Retina (tissue), 1 donor: ENCODE measurements at places on chromosomes 11 and 22.

DNA sequence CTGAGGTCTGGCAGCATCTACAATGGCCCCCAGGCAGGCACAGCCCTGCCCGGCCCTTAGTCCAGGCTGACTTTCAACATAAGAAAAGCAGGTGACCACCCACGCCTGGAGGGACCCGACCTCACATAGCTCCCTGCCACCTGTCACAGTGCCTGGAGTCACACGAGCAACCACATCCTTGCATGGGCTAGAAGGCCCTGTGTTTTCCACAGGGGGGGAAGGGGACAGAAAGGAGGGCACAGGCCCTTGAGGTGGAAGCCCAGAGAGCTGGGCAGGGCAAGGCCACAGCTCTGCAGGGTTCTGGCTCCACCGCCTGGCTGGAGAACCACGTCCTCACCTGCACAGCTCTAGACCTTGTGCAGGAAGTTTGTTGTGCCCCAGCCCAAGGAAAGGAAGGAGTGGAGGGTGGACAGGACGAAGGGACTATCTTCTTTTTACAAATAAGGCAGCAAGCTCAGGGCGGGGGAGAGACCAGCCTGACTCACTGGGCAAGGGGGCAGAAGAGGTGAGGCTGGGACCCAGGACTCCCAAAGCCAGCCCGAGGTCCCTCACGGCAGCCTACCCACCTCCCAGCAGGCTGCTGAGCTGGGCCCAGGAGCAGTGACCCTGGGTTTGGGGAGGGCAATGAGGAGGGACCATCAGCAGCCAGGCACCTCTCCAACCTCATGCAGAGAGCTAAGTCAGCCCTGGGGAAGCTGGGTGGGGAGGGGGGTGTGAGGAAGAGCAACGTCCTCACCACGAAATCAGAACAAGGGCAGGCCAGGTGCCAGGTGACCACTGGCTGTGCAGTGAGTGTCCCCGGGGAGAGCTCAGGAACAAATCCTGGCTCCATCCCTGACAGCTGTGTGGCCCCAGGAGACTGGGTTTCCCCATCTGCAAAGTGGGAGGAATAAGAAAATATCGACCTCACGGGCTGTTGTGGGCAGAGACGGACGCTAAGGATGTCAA lies 4.3 kb downstream of the C1QTNF6 start:
- no peak for DNase-seq

GRCh38 chr22:44733426-44734106 lies 18.8 kb upstream of the ARHGAP8 start:
- DNase-seq: no peak

- no peak for DNase-seq
These were observed 2.5 kb upstream of the OR4C45 start for GRCh38 chr11:50030193-50030592.

- DNase-seq: no peak
These were observed 20.6 kb downstream of the TSPAN18 start for GRCh38 chr11:44747316-44747715.

DNA sequence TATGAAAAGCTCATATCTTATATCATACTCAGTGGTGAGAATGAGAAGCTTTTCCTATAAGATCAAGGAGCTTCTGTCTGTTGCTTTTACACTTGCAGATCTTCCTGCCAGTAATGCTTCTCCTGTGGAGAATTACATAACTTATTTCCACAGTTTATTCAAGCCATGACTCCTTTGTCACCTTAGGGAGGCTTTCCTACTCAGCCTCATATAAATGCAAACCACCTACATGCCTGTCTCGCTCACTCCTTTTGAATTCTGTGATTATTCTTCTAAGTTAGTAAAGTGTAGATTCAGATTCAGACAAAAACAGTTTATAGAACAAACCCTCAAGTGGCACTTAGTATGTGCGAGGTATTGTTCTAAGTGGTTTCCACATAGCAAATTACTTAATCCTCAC lies 716.1 kb upstream of the ANO3 start:
- no peak for DNase-seq

GRCh38 chr11:113457784-113458183 lies 17.4 kb downstream of the DRD2 start:
- DNase-seq: peak; percentile 56

GRCh38 chr22:38257181-38257580 lies 15.6 kb downstream of the TMEM184B start:
- no peak for DNase-seq

GRCh38 chr22:24728790-24729637 lies 45.5 kb downstream of the PIWIL3 start:
- peak; percentile 30 for DNase-seq

DNA sequence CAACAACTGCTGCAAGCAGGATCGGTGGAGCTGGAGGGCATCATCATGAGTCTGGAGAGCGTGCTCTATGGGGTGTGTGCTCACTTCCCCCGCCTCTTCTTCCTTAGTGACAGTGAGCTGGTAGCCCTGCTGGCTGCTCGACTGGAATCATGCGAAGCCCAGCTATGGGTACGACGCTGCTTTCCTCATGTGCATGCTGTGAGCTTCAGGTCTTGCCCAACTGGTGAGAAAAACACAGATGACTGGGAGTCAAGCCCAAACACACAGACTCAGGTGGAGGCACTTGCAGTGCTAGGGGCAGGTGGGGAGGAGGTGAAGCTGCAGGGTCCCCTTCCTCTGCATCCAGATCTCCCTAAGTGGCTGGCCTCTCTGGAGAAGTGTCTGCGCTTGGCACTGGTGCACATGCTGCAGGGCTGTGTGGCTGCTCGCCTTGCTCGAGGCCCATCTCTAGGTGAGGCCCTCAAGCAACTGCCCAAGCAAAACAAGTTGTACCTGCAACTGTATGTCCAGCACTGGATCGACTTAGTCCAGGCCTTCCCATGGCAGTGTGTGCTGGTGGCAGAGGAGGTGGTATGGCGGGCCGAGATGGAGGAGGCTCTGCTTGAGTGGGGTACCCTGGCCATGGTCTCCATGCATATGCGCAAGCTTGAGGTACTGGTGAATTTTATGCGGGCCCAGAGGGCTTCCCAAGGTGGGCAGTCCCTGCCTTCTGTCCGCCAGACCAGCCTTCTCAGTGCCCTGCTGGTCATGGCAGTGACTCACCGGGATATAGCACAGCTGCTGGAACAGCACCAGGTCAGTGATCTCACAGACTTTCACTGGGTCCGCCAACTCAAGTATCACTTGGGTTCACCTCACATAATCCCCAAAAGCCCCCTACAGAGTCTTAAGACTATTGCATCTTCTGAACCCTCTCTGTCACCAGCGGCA lies 48.1 kb downstream of the DNHD1 start:
- no peak for DNase-seq

DNA sequence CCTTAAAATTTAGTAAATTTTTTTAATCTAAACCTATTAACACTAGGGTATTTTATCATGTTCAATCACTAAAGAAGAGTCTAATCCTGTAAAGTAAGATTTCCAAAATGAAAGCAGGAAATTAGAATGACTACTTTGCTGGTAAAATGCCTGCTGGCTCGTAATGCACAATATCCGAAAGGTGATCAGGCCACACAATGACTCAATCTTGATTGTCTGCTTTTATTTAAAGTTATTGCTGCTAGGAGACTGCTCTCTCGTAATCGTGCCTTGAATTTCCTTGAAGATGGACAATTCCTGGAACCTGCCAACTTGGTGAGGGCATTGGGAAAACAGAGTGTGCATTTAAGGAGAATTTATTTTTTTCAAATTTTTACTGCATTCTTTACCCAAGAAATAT lies 1786.5 kb upstream of the RAG2 start:
- DNase-seq: no peak

DNA sequence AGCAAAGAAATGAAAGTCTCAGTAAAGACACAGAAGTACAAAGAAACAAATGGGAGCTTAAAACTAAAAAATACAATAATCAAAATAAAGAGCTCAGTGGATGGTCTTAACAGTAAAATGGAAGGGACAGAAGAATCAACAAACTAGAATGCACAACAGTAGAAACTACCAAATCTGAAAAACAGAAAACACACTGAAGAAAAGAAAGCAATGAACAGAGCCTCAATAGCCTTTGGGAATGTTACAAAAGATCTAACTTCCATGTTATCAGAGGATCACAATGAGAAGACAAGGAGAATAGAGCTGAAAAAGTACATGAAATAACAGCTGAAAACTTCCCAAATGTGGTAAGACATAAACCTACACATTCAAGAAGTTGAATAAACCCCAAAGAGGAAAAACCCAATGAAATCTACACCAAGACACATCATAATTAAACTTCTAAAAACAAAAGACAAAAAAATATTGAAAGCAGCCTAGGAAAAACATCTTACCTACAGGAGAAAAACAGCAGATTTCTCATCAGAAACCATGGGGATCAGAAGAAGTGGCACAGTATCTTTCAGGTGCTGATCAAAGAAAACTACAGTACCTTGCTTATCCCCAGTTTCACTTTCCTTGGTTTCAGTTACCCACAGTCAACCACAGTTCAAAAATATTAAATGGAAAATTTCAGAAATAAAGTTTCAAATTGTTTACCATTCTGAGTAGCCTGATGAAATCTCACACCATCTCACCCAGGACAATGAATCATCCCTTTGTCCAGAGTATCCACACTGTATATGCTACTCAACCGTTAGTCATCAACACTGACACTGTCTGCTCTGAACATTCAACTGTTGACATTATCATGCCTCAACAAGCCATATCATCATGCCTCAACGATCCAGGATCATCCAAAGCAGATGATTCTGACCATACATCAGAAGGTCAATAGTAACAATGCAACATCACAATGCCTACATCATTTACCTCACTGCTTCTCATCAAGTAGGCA lies 22.2 kb downstream of the RRAS2 start:
- no peak for DNase-seq

DNA sequence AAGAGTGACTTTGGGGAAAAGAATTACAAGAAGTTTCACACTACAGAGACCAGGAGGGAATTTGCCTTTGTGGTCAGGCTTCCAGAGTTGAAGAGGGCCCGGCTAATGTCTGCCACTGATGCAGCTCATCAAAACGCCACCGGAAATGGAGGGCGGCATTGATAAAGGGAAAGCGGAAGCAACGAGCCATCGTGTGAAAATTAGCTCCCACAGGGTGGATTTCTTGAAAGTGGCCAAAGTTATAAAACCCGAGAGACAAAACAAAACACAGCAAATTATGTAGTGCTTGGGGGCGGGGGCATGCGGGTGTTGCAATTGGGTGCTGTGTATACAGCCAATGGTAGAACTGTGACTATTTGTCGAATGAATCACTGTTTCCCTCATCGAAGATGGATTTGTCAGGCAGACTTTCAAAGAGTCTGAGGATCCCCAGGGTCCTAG lies 113.0 kb downstream of the ADAMTS15 start:
- DNase-seq: no peak

DNA sequence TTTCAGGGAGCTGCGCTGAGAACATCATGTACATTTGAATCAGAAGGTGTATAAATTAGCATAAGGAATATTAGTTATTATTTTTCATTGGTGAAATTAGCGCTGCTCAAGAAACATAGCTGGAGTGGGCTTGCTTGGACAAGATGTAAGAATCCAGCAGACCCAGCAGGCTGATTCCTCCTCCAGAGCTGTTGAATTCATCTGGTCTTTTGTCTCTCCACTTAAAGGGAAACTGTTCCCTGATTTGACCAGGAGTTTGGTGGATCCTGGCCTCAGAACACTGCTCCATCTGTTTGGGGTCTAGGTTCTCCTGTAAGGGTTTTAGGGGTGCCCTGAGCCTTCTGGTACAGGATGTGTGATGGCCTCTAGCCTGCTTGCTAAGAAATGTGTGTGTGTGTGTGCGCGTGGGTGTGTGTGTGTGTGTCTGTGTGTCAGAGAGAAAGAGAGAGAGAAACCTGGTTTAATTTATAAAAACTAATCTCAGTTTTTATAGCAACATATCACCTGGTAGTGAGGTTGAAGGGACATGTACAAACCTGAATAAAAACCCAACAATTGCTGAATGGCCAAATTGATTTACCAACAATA lies 8.3 kb upstream of the SORL1 start:
- no peak for DNase-seq

- DNase-seq: no peak
These were observed 4.2 kb downstream of the TSSC4 start for GRCh38 chr11:2404735-2405196.

DNA sequence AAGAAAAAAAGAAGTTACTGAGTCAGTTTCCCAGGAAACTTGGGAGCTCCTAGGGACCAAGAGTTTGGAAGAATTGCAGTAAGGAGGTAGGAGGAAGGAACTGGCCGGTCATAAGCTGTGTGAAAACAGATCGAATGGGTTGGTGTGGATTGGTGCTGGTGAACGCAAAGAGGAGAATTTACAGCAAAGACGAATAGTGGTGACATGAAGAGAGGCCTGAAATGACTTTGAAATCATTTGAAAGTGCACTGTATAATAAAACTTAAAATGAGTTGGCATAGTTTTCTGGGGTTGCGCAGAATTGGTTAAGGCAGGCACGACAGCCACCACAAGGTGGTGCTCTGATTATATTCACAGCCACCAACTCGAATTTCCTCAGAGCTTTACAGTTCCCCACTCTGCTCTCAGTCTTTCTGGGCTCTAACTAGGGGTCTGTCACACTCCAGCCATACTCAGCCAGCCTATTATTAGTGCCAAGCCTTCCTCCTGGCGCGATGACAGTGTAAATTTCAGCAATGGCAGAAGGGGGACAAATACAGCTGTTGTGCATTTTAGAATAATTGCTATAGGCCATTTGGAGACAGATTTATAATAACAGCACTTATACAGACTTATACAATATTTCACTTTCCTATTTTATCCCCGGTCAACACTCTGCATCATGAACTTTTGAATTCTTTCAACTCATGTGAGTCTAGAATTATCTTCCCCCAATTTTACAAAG lies 8.3 kb upstream of the HTR3B start:
- DNase-seq: peak; percentile 69

DNA sequence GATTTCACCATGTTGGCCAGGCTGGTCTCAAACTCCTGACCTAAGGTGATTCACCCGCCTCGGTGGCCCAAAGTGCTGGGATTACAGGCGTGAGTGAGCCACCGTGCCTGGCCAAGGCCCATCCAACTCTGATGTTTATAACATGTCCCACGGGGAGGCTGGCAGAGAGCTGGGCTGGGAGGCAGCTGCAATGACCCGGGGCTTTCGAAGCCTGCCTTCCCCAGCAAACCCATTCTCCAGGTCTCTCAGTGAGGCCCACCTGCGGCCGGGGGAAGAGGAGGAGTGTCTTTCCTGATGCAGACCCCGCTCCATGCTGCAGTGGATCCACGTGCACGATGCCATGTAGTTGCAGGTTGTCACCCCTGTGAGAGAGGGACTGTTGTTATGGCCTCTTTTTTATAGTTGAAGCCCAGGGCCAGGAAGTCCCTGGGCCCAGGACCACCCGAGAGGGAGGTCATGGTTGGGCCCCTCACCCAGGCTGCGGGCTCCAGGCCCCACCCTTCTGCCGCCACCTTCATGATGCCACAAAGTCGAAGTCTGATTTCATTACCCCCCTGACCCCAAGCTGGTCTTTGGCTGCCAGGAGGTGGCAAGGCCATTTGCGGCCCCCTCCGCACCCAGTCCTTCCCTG lies 38.3 kb downstream of the KCNJ4 start:
- no peak for DNase-seq

DNA sequence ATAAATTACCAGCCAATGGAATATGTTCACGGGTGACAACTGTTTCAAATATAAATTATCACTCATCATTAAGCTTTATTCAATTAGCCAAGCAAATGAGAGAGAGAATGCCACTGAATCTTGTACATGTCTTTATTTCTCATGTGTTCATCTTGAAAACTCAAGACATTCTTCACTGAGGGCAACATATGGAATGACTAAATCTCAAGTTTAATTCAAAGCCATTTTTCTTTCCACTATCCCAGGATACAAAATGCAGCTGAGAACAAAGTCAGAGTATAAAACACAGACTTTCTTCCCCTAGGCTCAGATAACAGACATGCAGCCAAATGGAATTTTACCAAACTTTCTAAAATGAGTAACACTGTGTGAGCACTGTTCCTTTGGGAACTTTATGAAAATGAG lies 12.1 kb upstream of the BBOX1 start:
- DNase-seq: no peak
